ENCODE measurements at places on chromosomes 12 and 14.

GRCh38 chr12:12387501-12387900 is 30.6 kb downstream of the BORCS5 start:
- peak; percentile 10 for DNase-seq

DNA sequence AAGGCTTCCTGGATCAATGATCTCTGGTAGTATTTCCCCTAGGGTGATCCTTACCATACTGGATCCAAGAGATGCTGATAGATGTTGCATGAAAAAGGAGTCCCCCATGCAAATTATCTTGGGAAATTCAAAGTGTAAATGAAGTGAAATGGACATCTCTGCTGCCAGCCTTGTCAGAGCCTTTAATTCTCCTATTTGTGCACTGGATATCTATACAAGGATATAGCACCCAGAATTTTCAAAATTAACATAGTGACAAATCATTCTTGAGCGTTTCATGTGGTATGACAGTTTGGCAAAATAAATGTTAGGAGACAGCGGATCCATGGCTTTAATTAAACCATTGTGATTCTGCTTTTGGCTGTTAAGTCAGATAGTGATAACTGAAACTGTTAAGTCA is 260.9 kb downstream of the KSR2 start:
- no peak for DNase-seq

- no peak for DNase-seq
Measured at GRCh38 chr12:31506515-31507306, 84.2 kb downstream of the DENND5B start.

DNA sequence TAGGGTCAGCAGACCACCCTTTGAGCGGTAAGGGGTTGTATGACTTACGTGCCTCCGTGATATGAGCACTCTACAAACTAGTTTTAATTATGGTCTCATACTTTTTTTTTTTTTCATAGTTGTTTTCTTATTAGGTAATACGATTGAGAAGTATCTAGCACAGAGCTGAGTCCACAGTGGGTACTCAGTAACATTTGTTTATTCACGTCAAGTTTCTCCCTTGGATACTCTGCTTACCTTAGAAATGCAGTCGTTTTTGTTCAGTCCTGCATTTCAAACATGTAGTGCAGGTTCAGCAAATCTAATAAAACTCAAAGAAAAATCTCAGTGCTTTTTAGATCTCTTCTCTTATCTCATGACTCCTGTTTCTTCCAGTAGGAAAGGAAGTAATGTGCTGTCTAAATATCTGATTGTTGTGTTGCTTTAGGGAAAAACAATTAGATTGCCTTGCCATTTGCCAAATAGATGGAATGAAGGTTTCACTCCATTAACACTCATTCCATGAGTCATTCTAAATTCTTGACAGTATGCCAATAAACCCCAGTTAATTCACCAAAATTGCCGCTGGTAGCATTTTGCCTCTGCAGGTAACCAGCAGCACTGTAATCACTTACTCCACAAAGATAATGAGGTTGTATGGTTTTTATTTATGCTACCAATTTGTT is 118.9 kb downstream of the PTCSC3 start:
- DNase-seq = no peak

DNA sequence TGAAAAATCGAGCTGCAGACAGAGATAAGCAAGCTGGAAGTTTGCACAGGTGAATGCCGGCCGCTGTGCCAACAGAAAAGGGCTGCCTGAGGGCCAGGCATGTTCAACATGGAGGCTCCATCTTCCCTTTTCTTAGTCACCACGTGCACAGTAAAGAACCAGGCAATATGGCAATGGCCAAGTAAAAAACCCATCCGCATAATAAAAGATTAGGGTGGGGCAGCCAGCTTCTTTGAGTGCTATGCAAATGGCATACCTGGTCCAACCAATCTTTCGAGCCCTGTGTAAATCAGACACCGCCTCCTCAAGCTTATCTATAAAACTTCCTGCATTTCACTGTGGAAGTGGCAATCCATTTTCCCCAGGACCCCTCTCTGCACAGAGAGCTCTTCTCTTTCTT is 16.7 kb downstream of the PNP start:
- no peak for DNase-seq

- peak; percentile 52 for DNase-seq
Measured at GRCh38 chr14:100815478-100816285, 10.2 kb upstream of the MEG3 start.

DNA sequence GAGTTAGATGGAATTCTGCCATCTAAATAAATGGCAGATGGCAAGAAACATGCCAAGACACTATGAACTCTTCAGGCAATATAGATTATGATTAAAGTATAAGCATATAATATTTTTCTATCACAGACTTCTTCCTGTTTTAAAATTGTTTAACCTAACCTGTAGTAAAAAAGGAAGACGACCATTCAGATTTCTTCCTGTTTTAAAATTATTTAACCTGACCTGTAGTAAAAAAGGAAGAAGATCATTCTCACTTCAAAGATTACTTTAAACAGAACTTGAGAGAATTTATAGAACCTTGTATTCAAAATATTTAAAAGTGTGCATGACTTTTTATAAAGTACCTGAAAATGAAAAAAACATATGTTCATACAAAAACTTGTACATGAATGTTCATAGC is 63.5 kb downstream of the RPS6KA5 start:
- no peak for DNase-seq

GRCh38 chr14:68806526-68807147 is 13.8 kb upstream of the ZFP36L1 start:
- DNase-seq = no peak

DNA sequence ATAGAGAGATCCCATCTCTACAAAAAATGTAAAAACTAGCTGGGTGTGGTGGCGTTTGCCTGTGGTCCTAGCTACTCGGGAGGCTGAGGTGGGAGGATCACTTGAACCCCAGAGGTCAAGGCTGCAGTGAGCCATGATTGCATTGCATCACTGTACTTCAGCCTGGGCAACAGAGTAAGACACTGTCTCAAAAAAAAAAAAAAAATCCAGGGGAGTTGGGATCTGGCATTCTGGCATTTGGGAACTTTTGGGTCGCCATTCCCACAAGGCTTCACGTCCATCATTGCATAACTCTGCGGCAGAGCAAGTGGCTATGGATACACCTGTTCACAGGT is 34.7 kb upstream of the FAM181A start:
- DNase-seq = no peak

DNA sequence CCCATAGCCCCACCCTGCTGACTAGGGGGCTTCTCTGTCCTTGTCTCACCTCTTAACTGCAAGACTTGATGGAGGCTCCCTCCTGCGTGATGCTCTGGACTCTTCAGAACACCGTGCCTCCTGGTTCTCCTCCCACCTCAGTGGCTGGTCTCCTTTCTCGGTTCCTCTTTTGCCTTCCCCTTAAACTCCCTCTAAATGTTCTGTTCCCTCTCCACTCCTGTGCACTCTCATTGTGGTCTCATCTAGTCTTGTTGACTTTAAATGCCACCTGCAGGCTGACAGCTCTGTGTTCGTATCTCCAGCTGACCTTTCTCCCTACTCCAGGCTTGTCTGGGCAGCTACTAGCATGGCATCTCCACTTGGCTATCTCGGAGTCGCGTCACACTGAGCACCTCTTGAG is 28.3 kb downstream of the DYNC1H1 start:
- DNase-seq = no peak

DNA sequence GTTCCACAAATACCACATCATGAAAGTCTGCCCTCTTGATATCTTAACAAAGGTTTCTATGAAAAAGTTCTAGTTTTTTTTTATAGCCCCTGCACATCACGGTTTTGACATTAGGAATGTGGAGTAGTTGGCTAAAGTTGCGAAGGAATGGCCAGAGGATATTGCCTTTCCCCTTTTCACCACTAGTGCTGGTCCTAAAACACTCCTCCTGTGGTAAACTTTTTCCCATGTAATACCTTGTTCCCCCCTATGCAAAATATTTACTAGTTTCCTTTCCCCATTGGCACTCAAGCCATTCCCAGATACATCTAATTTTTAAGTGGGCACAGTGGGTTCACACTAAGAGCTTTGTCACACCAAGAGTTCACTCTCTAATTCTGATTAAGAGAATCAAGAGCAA is 33.4 kb downstream of the R3HDM2 start:
- DNase-seq = no peak

GRCh38 chr12:111311011-111311410 is 57.9 kb downstream of the PHETA1 start:
- no peak for DNase-seq

DNA sequence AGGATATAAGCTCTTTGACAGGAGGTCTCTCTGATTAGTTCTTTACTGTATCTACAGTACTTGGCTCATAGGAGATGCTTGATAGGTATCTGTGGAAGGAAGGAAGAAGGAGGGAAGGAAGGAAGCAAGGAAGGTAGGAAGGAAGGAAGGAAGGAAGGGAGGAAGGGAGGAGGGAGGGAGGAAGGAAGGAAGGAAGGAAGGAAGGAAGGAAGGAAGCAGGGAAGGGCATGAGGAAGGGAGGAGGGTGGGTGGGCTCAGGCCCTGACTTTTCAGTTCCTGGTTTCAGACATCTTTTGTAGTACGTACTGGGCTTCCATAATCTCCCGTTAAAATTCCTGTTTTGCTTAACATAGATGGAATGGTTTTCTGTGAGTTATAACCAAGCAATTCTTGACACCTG is 175.0 kb upstream of the NUDT4 start:
- no peak for DNase-seq

GRCh38 chr14:65222440-65222858 is 120.1 kb upstream of the MAX start:
- peak; percentile 59 for DNase-seq

GRCh38 chr12:94089891-94090290 is 58.5 kb upstream of the PLXNC1 start:
- peak; percentile 36 for DNase-seq

DNA sequence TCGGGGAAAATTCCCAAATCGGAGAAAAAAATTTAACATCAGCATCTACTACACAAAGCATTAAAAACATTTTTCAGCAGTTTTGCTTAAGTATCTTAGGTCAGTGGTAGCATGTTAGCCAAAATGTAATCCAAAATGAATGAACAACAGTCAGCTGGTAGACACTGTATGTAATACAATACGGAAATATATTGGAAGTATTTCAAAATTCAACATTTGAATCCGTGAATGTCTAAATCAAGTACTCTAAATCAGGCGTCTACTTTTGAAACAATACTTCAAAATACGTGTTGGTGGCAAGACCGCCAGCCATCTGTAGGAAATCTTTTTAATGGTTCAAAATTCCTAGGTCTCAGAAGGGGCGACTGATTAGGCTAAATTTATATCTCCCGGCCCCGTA is 1.1 kb downstream of the SCAF11 start:
- DNase-seq = peak; percentile 4

DNA sequence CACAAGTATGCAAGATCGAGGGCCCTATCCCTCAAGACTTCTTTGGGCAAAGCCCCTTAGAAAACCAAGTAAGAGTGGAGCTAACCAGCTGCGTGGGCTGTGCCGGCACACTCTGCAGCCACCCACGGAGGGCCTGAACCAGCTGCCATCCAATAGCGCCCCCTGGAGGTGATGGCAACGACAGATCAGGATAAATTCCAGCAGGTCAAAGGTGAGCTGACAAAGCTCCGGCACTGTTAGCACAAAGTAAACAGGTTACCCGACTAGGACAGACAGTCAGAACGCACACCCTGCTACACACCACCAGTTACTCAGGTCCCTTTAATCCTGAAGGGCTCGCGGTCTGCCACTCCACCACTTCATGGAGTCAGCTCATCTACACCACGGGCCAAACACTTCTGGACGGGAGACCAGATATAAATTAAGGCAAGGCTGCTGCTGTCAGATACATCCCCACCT is 4.9 kb downstream of the ZBTB39 start:
- peak; percentile 24 for DNase-seq

DNA sequence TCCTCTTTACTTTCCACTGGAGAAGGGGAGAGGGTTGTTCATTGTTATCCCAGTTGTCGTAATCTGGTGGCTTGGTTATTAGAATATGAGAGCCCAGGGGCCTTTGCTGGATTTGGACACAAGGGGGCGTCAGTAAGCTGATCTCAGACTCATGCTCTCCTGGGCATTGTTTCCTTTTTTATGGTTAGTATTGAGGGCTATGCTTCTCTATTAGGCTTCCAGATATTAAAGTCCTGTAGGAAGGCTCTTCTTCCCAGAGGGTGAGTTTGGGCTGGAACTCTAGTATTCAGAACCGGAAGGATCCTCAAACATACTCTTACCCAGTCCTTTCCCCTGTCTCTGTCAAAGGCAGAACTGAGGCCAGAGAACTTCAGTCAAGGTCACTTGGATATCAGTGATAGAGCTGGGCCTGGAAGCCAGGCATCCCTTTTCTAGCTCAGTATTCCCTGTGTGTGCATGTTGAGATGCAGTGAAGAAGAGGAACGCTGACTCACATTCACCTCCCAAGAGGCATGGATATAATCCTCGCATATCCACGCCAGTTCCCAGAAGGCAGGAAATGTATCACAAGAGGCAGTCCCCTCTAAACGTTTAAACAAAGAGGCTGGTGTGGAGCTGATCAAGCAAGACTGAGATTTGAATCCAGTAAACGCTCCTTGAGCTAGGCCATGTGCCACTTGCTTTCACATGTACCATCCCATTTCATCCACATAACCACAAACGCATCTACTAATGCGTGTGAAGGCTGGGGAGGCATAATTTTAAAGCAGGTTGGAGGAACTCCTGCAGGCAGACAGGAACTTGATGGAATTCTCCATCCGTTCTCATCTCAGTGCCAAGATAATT is 41.6 kb downstream of the UBE3B start:
- DNase-seq = peak; percentile 62

DNA sequence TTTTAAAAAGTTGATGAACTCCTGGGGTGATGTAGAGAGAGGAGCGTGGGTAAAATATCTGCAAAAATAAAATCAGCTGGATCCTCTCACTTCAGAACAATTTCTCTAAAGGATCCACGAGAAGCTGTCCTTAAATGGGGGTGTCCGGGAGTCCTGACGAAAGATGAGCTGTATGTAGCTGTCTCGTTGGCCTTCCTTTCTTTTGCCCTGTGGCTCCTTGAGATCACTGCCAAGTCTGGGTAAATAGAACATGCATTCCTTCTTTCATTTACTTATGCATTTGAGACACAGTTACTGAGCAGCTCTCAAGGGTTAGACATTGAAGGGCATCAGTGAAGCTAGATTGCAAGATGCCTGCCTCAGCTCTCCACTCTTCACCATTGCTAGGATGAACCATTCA is 35.2 kb upstream of the TXNRD1 start:
- peak; percentile 50 for DNase-seq

- DNase-seq = no peak
Measured at GRCh38 chr12:88778064-88778463, 197.8 kb upstream of the KITLG start.

- DNase-seq = peak; percentile 14
Measured at GRCh38 chr14:53850714-53851296, 105.8 kb downstream of the BMP4 start.
